ENCODE measurements at places on chromosomes 7 and 10.

DNA sequence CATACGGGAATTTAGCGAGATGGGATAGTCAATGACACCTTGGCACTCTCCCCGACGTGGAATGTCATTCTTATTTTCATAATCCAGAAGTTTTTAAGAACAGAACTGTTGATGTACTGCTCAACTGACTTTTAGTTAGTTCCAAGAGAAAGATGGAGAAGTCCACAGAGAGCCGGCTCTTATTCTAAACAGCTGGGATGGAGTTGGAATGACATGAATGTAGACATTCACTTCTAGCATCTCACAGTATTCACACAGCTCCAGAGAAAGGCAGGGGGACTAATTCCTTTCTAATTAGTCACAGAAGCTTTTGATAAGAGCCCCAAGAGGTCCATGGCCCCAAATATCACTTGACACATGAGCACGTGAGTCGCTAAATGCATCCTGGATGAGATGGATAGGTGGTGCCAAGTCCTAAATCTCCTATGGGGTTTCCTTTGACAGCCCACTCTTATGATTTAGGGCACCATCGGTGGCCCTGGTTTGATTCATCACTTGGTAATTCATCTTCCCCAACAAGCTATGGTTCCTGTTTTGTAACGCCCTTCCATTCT lies 420.3 kb upstream of the AUTS2 start:
- DNase-seq: no peak

GRCh38 chr10:60456053-60456452 lies 66.4 kb upstream of the ANK3 start:
- DNase-seq: no peak

- DNase-seq: no peak
These were observed 22.8 kb upstream of the TARP start for GRCh38 chr7:38296059-38296857.

DNA sequence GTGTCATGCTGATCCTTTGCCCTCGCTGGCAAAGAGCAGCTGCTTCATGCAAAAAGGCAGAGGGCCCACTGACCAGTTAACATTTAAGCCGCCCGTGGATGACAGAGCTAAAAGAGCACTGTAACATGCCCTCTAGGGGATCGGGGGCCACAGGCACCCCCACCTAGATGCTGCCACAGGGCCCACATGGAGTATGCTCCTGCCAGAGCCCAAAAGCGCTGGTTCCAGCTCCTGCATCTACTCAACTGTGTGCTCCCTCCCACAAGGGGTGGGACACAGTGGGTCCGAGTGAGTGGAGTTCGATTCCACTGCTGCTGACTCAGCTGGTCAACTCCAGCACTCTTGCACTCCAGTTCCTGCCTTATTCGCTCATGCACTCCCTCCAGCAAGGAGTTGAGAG lies 199.8 kb upstream of the CNTNAP2 start:
- DNase-seq: no peak

- DNase-seq: no peak
These were observed 72.0 kb downstream of the SCRN1 start for GRCh38 chr7:29917641-29918040.

DNA sequence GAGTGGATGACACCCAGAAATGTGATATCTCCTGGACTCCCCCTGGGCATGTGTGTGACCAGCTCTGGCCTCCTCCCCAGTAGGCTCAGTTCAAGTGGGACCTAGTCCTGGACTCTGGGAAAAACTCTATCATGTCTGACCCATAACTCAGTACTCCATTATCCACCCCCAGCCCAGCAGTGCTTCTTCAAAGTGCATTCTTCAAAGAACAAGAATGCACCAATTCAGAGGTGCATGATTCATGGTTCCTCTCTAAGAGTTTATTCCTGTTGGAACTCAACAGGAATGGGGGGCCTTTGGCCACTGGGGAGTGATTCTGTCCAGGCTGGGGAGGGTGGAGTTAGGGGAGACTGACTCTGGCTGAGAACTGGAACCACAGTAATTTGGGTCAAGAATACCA lies 173.6 kb upstream of the CXCL12 start:
- no peak for DNase-seq

- no peak for DNase-seq
These were observed 71.5 kb downstream of the GPR85 start for GRCh38 chr7:113015034-113015645.
